ENCODE measurements at places on chromosomes 11 and 22.

- no peak for DNase-seq
These were observed 24.5 kb upstream of the GUCY1A2 start for GRCh38 chr11:107042748-107043147.

- DNase-seq, result no peak
These were observed 13.2 kb downstream of the SIK3 start for GRCh38 chr11:117084992-117085391.

- no peak for DNase-seq
These were observed 123.0 kb downstream of the TRIM44 start for GRCh38 chr11:35785287-35786167.

DNA sequence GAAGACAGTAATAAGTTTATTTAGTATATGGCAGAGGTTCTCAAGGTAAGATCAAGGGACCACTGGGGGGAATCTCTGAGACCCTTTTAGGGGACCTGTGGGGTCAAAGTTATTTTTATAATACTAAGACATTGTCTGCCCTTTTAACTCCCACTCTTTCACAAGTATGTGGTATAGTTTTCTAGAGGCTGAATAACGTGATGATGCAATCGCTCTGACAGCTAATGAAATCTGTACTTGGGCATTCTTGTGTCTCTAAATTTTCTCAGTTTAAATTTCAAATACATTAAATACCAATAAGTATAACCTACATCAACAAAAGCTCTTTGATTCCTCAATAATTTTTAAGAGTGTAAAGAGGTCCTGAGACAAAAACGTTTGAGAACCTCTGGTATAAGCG, 147.9 kb downstream of the ATG16L2 start:
- no peak for DNase-seq

- DNase-seq, result no peak
These were observed 14.9 kb downstream of the XKR3 start for GRCh38 chr22:16810188-16810802.

GRCh38 chr11:46248289-46249102, 29.0 kb upstream of the CREB3L1 start:
- no peak for DNase-seq

GRCh38 chr11:119480380-119481020, 57.5 kb upstream of the THY1 start:
- DNase-seq, result no peak

GRCh38 chr11:69663326-69663725, 11.8 kb downstream of the LTO1 start:
- DNase-seq, result no peak

- DNase-seq, result no peak
These were observed 64.4 kb upstream of the HORMAD2 start for GRCh38 chr22:30015846-30016245.

DNA sequence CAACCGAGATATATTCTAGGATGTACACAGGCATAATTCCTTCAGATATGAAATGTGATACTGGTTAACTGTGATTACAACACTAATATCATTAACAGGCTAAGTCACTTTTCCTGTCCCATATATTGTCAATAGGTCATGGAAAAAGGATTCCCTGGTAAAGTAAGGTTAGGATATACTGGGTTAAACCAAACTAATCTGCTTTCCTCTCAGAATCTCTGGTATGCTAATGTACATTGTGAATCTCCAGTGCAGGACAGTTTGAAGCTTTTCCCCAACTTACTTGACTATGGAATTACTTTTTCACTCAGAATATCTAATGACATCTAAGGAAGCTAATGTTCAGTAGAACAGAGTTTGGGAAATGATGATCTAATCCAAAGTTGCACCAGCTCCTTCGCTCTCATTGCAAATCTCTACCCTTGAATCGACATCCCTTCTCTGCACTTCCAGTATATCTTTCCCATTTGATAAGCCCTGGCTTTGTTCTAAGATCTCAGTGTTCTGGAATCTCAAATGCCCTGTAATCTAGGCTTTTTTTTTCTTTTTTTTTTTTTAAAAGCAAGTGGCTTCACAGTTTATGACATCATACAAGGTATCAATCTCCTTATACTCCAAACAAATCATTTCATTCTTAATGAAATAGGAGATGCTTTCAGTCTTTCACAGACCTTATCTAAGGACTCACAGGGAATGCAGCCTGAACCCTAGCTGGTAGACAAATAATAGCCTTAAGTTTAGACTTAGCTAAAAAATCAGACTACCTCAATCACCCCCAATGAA, 43.8 kb downstream of the COPB1 start:
- DNase-seq, result no peak

- DNase-seq, result no peak
These were observed 46.1 kb downstream of the SMIM38 start for GRCh38 chr11:69201764-69202370.

All from T-helper 1 cell (primary cell).